ENCODE measurements at places on chromosomes 12 and 14.

DNA sequence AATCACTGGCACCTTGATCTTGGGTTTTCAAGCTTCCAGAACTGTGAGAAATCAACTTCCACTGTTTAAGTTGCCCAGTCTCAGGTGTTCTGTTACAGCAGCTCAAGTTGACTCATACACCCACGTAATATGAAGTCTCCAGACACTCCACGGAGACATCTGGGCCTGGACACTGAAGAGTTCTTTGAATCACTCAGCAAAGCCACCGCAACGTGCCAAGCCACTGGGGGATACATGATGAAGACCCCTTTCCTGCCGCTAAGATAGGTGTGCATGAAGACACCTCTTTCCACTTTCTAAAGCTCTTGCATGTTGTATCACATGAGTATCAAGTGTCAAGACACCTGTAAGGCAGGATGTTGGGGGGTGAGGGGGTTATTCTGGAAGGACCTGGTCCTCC is 311.7 kb upstream of the RTL1 start:
- H3K36me3 ChIP-seq: no peaks in the 10 kb centered on the region
- no peaks in the 10 kb centered on the region for H3K4me1 ChIP-seq
- H3K27ac ChIP-seq: no peak overlapping the region
- no peak overlapping the region for H3K4me3 ChIP-seq
- H3K27me3 ChIP-seq: no peaks in the 10 kb centered on the region
- DNase-seq: no peak

DNA sequence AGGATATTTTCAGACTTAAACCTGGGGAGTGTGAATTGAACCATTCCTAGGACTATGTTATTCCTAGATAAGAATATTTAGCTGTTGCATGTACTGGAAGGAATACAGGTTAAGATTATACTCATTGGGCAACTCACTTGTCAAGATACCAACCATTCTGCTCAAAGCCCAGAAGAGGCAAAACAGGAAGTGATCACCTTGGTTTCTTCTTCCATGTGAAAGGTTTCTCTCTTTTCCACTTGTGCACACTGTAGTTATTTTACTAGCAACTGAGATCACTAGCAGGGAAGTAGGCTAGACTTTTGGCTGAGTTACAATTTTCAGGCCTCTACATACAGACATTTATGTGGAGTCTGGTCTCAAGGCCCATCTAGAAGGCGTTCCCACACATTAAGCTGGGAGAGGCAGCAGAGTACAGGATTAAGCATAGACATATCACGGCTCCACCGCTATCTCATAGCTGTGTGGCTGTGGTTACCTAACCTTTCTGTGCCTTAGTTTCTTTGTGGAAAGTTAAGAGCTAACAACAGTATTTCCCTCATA is 83.9 kb upstream of the FERMT2 start:
- no peak overlapping the region for H3K4me3 ChIP-seq
- no peak overlapping the region for H3K27ac ChIP-seq
- H3K36me3 ChIP-seq: no peaks in the 10 kb centered on the region

GRCh38 chr12:82746668-82747067 is 60.0 kb downstream of the TMTC2 start:
- H3K4me1 ChIP-seq: peaks cover 10% of the 10 kb centered on the region
- no peak overlapping the region for H3K4me3 ChIP-seq
- DNase-seq: no peak
- H3K27me3 ChIP-seq: no peaks in the 10 kb centered on the region

GRCh38 chr12:103282124-103282523 is 213.6 kb downstream of the C12orf42 start:
- H3K4me3 ChIP-seq: no peak overlapping the region
- H3K27me3 ChIP-seq: no peaks in the 10 kb centered on the region
- no peak overlapping the region for H3K27ac ChIP-seq
- no peak for DNase-seq

- H3K4me1 ChIP-seq: no peaks in the 10 kb centered on the region
- no peak overlapping the region for H3K4me3 ChIP-seq
- H3K36me3 ChIP-seq: peaks cover 5% of the 10 kb centered on the region
- H3K27me3 ChIP-seq: no peaks in the 10 kb centered on the region
Measured at GRCh38 chr12:1003600-1004271, 12.7 kb downstream of the ERC1 start.

All from upper lobe of right lung (tissue), 1 donor.